GM12878 (cell line): ENCODE measurements at places on chromosomes 2 and 18. TPM values are rescaled to one million over a fixed set of nuclear protein-coding genes. Genes with fewer than 3 reads are reported as not detected.

- DNase-seq: no peak
Measured at GRCh38 chr2:37263839-37264238, 32.4 kb downstream of the NDUFAF7 start.

GRCh38 chr18:34848695-34849094 lies 138.6 kb downstream of the DTNA start:
- DNase-seq: no peak

DNA sequence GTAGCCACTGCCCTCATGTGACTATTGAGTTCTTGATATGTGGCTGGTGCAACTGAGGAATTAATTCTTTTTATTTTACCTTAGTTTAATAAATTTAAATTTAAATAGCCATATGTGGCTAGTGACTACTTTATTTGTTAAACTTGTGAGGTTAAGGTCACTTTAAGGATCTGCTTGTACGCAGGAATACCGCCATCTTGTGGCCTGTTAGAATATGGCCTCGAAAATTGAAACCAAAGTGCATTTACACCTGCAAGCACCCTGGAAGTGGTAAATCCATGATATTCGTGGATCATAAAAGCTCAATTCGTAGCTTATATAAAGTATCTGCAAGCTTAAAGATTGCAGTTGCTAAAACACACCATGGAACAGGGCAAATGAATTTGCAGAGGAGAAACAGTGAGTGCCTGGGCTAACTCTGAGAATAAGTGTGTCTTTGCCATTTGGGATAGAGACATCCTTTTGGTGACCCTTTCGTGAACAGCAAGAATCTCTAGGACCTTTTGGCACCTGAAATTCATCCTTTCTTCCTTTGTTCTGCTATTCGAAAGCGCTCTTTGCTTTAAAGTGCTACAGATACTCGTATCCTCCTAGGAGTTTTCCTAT lies 59.9 kb upstream of the REG3A start:
- DNase-seq: peak; percentile 8

GRCh38 chr2:1621041-1621440 lies 123.3 kb downstream of the PXDN start:
- DNase-seq: no peak

GRCh38 chr2:217934321-217935131 lies 68.3 kb downstream of the TNS1 start:
- DNase-seq: no peak

DNA sequence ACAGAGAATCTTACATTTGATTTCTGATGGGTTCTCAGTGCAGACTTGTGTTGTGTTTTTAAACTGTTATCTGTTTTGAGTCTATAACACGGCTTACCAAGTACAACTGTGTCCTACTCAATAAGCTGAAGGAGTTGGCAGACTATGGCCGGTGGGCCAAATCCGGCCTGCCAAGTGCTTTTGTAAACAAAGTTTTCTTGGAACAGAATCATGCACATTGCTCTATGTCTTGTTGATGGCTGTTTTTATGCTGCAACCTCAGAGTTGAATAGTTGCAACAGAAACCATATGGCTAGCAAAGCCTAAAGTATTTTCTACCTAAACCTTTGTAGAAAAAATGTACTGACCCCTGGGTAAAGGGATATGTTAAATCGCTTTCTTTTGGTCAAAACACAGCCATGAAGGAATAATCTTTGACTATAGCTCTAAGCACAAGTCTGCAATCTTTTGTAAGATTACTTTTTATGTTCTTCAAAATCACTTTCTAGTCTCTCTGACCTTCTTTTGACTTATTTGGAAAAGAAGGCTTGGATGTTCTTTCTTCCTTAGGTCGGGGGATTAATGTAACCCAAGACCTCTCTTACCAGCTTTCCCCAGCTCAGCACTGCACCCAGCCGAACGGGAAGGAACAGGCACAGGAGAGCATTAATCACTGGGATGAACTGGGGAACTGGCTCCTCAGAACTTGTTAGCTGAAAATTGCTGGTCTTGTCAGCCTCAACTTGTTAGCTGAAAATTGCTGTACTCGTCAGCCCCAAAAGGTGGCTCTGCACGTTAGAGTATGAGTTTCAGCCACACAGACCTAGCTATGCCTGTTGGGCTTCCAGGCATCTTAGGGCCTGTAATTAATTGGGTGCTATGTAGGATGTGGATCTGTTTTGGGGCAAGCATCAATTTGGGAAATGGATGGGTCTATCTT lies 75.4 kb downstream of the CD8B2 start:
- no peak for DNase-seq

DNA sequence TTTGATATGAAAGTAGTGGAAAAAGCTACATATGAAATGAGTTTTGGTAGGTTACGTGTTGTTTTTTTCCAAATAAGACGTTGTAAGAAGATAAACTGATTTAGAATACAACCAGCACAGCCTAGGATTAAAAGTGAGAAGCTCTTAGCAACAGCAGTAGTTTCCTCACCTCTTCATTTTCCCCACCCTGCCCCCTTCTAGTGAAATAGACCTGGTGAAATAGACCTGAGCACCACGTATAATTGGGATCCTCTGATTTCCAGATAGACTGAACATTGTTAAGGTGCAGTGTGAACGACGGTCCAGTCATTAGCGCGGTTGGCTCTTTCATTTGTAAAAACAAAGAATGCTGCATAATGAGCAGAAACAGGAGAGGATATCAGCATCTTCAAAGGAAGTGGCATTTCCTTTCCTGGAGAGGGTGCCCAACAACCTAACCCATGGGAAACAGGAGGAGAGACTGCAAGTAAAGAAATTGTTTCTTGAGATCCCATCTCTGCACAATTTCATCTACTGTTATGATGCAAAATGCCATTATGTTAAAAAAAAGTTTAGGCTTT lies 114.3 kb downstream of the FIGN start:
- DNase-seq: no peak

GRCh38 chr18:61637905-61638595 lies 254.8 kb downstream of the RNF152 start:
- no peak for DNase-seq

DNA sequence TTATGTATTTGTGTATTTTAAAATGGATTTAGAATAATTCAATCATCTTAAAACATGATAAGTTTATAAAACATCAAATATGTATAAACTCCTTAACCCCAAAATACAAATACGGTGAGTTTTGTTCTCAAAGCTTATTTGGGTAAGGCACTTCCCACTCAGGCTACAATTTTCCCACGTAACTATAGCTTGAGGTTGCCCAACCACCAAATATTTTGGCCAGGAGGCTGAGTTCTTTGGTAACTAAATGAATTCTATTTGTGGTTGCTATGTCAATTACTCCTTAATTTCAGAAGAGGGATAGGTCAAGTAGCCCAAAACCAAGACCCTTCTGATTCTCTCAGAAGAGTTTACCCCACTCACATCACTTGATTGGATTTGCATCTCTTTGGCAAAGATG lies 70.4 kb downstream of the MYL12B start:
- DNase-seq: no peak

DNA sequence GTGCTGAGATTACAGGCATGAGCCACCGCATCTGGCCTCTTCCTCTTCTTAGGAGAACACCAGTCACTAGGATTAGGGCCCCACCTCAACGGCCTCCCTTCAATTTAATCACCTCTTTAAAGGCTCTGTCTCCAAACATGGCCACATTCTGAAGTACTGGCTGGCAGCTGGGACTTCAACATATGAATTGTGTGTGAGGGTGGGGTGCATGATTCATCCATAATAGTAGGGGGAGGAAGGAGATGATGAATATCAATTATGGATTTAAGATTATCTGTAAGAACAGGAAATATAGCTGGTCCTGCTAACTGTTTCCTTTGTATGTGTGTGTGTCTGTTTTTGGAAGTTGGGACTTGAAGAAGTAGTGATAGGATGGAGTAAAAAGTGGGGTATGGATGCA lies 14.7 kb upstream of the EPG5 start:
- no peak for DNase-seq

- DNase-seq: no peak
Measured at GRCh38 chr2:228771774-228772173, 499.3 kb downstream of the PID1 start.

GRCh38 chr2:189829102-189829833 lies 45.0 kb downstream of the PMS1 start:
- no peak for DNase-seq

- no peak for DNase-seq
Measured at GRCh38 chr2:27117995-27118524, 868 bp downstream of the CGREF1 start.

DNA sequence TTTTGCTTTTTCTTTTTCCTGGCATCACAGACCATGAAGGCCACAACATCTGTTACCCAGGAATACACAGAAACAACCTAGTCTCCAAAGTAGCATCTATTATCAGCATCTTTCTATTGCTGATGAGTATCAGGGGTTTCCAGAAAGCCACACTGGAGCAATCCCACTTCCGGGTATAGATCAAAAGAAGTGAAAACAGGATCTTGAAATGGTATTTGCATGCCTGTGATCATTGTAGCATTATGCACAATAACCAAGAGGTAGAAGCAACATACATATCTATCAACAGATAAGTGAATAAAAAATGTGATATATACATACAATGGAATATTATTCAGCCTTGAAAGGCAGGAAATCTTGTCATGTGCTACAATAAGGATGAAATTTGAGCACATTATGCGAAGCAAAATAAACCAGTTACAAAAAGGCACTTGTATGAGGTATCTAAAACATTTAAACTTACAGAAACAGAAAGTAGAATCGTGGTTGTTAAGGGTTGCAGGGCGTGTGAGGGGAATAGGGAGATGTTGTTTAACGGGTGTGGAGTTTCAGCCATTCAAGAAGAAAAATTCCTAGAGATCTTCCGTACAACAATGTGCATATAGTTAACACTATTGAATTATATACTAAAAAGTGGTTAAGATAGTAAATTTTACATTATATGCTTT lies 115.1 kb downstream of the KCNE4 start:
- peak; percentile 40 for DNase-seq

GRCh38 chr2:217538719-217539118 lies 464.1 kb downstream of the TNS1 start:
- DNase-seq: no peak

- no peak for DNase-seq
Measured at GRCh38 chr2:39849982-39850526, 71.0 kb upstream of the THUMPD2 start.

DNA sequence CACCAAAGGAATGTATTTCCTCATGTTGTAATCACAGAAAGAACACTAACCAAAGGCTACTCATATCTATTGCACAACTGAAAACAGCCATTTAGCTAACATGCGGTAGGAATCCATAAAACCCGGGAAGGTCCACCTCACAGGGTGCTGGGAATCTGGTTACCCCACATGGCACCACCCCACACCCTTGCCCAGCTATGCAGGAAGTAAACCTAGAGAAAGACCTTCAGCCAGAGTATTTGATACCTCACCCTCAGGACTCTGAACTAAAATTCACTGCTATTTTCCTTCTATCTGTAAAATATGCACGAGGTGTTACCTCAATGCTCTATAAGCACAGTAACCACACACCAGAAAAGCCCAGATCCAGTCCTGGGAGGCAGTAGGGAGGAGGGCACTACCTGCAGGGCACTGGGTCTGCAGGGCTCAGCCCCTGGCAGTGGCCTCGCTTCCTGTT lies 45.8 kb downstream of the PTPN2 start:
- DNase-seq: peak; percentile 39

- DNase-seq: no peak
Measured at GRCh38 chr2:96617012-96617411, 21.1 kb downstream of the KANSL3 start.

DNA sequence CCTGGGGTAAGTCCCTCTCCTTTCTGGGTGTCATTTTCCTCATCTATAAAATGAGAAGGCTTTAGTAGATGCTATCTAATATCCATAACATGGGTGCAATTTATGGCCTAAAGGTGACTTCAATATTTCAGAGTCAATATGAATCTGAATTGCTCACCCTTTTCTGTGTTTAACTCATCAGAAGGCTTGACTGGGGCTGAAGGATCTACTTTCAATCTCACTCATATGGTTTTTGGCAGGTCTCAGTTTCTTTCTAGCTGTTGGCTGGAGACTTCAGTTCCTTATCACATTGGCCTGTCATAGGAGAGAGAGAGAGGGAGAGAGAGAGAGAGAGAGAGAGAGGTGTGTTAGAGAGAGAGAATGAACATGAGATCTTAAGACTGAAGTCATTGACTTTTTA lies 343.7 kb upstream of the MEX3C start:
- no peak for DNase-seq

DNA sequence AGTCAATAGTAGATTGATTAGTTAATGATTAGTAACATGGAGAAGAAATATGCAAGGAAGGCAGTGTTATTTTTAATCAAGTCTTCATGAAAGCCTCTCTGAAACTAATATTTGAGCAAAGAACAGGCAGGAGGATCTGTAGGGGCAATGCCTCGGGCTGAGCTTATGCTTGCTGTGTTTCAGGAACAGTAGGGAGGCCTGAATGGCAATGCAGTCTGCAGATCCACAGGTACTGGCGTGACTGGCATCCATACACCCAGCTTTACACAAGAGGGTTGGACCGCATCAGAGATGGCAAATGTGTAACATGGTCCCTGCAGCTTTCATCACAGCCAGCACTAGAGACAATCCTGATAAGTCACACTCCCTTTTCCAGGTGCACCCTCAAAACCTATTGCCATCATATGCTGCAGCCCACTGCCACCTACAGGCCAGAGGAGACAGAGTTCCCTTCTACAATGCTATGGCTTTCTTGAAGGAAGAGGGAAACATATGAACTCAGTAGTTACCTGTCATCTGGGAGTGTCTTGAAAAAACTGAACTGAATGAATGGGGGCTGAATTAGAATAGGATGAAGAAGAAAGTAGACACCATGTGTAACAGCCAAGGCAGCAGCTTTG lies 582.4 kb upstream of the RAB6C start:
- peak; percentile 21 for DNase-seq

DNA sequence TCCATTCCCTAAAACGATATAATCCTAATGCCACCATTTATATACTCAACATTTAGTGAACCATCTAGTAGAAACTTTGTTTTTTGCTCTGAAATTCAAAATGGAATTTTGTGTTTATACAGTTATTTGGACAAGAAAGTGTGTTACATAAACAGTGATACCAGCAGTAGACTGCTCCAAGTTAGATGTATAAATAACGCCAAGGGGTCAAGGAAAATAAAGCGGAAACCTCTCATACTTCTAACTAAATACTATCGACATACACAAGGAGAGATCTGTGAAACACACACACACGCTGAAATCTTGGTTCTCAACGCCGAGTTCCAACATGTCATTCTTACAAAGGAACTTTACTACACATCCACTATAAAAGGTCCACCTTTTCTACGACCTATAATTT lies 1.2 kb downstream of the TXNL1 start:
- no peak for DNase-seq

Gene CKAP2L
- 20.7 and 23.7 TPM in 2 replicates for total RNA-seq

Gene AKAIN1
- total RNA-seq: not detected in 2 replicates

Gene CCDC148
- not detected in 2 replicates for total RNA-seq

Gene ASXL3
- 0.15 TPM in 1 of 2 replicates, not detected in the other for total RNA-seq

Gene WDR54
- total RNA-seq: 64.8 and 66.0 TPM in 2 replicates

Gene ANKRD29
- 1.4 and 1.7 TPM in 2 replicates for total RNA-seq

Gene SMYD1
- total RNA-seq: not detected in 2 replicates

Gene ASPRV1
- total RNA-seq: 0.53 and 0.59 TPM in 2 replicates

Gene FHL2
- 2.2 and 3.0 TPM in 2 replicates for total RNA-seq

Gene IL37
- total RNA-seq: not detected in 2 replicates
